H1 (cell line): ENCODE measurements at places on chromosomes 1 and 21.

GRCh38 chr21:36697060-36697850 is 1.7 kb upstream of the SIM2 start:
- peak; percentile 78 for DNase-seq

DNA sequence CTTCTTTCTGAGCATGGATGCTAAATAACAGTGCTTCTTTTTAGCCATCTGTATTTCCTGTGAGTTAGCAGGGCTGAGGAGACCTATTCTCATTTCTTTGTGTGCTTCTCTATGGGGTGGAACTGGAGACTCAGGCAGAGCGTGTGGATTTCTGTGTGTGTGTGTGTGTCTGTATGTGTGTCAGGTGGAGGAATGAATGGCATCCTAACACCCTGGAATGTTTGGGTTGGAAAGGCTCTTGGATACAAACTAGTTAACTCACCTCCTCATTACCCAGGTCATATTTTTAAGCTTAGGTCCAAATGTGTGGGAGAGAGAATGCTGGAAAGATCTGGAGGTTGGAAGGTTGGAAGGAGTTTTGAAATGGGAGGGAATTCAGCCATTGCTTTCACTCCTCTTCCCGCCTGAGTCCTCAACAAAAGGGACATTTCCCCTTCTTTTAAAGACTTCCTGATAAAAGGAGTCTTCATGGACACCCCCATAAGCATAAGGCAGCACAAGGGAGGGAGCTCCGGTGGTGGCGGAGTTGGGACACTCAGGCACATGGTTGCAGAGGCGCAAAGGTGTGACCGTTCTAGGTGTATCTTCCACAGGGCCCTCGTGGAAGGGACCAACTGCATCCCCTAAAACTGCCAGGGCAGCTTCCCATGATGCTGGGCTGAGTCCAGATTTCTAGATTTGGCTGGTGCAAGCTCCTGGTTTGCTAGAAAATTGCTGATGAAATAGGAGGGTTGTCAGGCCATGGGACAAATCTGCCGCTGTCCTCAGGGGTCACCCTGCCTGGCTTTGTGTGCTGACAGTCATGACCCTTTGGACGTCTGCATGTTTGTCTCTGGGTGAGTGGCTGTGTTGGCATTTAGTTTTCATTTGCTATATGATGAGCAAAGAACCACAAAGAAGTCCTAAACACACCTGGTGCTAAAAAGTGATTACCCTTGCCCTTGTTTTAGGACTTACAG is 37.6 kb downstream of the MTARC1 start:
- peak; percentile 30 for DNase-seq

GRCh38 chr1:119920104-119920968 is 24.0 kb upstream of the ADAM30 start:
- DNase-seq: no peak

DNA sequence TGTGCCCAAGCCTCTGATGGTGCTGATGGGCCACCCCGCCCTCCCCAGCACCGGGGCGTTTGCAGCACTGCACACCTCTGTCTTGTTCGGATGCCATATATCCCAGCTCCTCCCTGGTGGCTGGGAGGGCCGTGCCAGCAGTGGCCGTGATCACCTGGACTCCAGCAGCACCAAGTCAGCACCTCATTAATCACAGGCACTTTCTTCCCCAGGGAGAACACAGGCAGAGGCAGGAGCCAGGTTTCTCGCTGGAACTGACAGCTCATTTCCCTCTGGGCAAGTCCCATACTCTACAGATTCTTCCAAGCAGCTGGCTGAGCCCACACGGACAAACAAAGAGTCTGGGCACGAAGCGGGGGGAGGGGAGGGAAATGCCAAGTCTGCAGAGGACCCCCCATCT is 141.7 kb upstream of the EDN2 start:
- no peak for DNase-seq

GRCh38 chr1:226051365-226051764 is 11.2 kb upstream of the H3-3A start:
- no peak for DNase-seq

GRCh38 chr1:229347528-229347927 is 4.7 kb upstream of the CCSAP start:
- no peak for DNase-seq

- DNase-seq: no peak
These were observed 192.2 kb upstream of the C8B start for GRCh38 chr1:57157818-57158603.

- peak; percentile 54 for DNase-seq
These were observed 34.0 kb downstream of the ST6GALNAC5 start for GRCh38 chr1:76901158-76901767.
